ENCODE measurements at places on chromosomes 11 and 22. TPM values are rescaled to one million over a fixed set of nuclear protein-coding genes. Genes with fewer than 3 reads are reported as not detected.

- DNase-seq = no peak
These were observed 102.0 kb downstream of the CYP2R1 start for GRCh38 chr11:14789879-14790484.

DNA sequence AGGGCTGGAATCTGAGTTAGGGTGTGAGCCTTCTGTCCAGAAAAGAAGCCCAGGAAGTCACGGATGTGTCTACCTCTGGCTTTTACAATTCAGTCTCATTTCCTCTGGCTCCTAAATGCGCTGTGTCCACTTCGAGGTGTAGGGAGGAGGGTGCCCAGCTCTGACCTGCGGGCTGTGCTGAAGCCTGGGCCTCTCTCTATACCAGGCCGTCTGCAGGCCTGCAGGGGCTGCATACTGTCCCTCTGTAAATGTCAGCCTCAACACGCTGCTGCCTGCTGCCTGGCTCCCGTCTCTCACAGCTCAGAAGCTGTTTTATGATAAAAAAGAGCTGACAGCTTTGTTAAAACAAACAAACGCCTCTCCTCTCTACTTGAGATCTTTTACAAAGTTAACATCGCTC lies 14.5 kb downstream of the ARVCF start:
- DNase-seq = no peak

- DNase-seq = no peak
These were observed 2.1 kb downstream of the RCE1 start for GRCh38 chr11:66845143-66845875.

GRCh38 chr11:35531246-35531645 lies 5.8 kb upstream of the PAMR1 start:
- no peak for DNase-seq

The TRPM5 gene
- total RNA-seq = not detected

The GGTLC2 gene
- not detected for total RNA-seq

DNA sequence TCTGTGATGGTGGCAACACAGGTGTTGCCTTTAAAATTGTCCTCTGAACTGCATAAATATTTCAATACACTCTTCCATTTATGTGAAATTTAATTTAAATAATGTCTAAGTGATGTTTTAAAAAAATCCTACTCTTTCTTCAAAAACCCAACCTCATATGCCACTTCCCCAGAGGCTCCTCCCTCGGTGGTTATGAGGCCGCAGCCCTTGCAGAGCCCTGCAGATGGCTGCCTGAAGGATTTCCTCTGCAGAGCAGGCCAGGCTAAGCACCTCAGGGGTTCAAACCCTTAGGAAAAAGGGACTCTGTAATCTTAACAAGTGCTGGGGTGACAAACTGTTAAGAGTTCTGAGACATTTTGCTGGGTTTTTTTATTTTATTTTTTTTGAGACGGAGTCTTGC lies 25.2 kb downstream of the MORC2 start:
- no peak for DNase-seq

The SYT7 gene
- not detected for total RNA-seq

The ANO5 gene
- not detected for total RNA-seq

The OR10D3 gene
- not detected for total RNA-seq

GRCh38 chr11:88480223-88480622 lies 142.7 kb upstream of the CTSC start:
- no peak for DNase-seq

The ZNRF3 gene
- total RNA-seq = 0.64 TPM

GRCh38 chr22:20423906-20424551 lies 13.6 kb downstream of the SCARF2 start:
- no peak for DNase-seq

The FGF3 gene
- not detected for total RNA-seq

The MAPK12 gene
- total RNA-seq = 9.0 TPM

GRCh38 chr11:14202251-14203196 lies 156.5 kb downstream of the RRAS2 start:
- no peak for DNase-seq

The SPI1 gene
- 2.0 TPM for total RNA-seq

Measured in natural killer cell treated with Interleukin-12 subunit alpha and Interleukin-12 subunit beta and Interleukin-15 and Interleukin-18, amount 100 ng/mL, for 72 hours (primary cell).